ENCODE measurements at places on chromosomes 6 and 20. TPM values are rescaled to one million over a fixed set of nuclear protein-coding genes. Genes with fewer than 3 reads are reported as not detected.

Gene FAM209A
- 0.32 TPM for total RNA-seq

Gene SLC17A3
- total RNA-seq = not detected

GRCh38 chr6:130223508-130223907, 757 bp upstream of the SAMD3 start:
- no peaks in the 10 kb centered on the region for H3K4me1 ChIP-seq
- no peaks in the 10 kb centered on the region for H3K36me3 ChIP-seq
- no peak for DNase-seq
- H3K27ac ChIP-seq = no peak overlapping the region
- H3K4me3 ChIP-seq = no peak overlapping the region
- H3K27me3 ChIP-seq = no peaks in the 10 kb centered on the region

GRCh38 chr6:136226674-136227377, 23.3 kb downstream of the MTFR2 start:
- no peaks in the 10 kb centered on the region for H3K36me3 ChIP-seq
- no peaks in the 10 kb centered on the region for H3K27me3 ChIP-seq
- H3K4me3 ChIP-seq = no peak overlapping the region
- H3K27ac ChIP-seq = no peak overlapping the region

GRCh38 chr20:41335591-41335990, 5.0 kb upstream of the LPIN3 start:
- H3K36me3 ChIP-seq = no peaks in the 10 kb centered on the region
- no peak overlapping the region for H3K27ac ChIP-seq
- no peak overlapping the region for H3K4me3 ChIP-seq
- H3K4me1 ChIP-seq = peaks cover 8% of the 10 kb centered on the region

GRCh38 chr6:17865798-17866725, 121.4 kb downstream of the KIF13A start:
- no peak overlapping the region for H3K4me3 ChIP-seq
- no peaks in the 10 kb centered on the region for H3K36me3 ChIP-seq
- no peaks in the 10 kb centered on the region for H3K27me3 ChIP-seq

DNA sequence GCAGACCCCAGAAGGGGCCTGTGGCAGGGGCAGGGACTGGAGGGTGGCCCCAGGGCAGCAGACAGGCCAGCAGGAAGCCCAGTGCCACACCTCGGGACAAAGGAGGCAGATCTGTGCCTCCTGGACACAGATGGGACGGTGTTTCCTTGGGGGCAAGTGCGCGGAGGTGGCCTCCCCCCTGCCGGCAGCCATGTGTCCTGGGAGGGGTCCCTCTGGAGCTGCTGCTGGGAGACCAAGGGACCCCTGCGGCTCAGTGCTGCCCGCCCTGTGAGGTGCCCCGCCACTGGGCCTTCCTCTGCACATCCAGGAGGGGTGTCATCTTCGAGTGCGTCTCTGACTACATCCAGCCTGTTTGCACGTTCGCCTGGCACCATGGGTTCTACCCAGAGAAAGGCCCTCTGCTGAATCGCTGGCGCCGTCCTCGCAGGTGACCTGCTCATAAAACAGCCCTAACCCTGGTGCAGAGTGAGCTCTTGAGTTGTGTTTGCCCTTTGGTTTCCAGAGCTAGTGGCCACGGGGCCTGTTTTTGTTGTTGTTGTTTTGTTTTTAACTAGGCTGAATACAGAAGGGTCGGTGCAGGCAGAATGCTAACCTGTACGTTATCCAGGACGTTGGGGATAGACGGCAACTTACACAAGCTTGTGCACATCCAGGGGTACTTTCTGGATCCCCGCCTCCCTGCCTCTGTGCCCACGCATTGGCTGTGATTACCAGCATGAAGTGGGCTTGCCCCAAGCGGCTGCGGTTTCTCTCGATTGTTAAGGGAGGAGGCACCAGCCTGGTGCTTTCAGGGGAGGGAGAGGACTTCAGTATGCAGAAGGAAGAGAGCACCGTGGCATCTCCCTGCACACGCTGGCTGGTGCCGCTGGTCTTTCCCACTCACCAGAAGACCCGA, 1.3 kb upstream of the KCNQ2 start:
- no peak for DNase-seq
- peaks cover 38% of the 10 kb centered on the region for H3K27me3 ChIP-seq
- H3K4me1 ChIP-seq = no peaks in the 10 kb centered on the region
- H3K4me3 ChIP-seq = no peak overlapping the region

GRCh38 chr6:168294901-168295300, 24.7 kb downstream of the DACT2 start:
- no peak for DNase-seq
- H3K4me1 ChIP-seq = no peaks in the 10 kb centered on the region
- H3K27me3 ChIP-seq = no peaks in the 10 kb centered on the region

DNA sequence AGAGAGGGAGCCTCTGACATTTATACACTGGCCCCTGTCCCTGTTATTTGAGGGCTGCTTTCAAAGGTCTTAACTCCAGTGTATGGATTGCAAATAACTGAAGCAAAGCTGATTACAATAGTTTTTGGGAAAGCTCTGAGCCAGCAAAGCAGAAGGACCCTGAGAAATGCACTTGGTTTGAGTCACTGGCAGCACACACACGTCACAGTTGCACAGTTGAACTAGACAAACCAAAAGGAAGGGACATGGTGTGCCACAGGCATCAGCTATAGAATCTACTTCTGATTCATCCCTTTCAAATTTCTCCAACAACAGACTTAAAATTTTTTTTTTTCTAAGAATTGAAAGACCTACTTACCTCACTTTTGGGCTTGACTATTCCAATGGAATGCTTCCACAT, 56.4 kb downstream of the SNRNP48 start:
- H3K36me3 ChIP-seq = no peaks in the 10 kb centered on the region
- H3K4me3 ChIP-seq = no peak overlapping the region
- peaks cover 5% of the 10 kb centered on the region for H3K4me1 ChIP-seq
- H3K27ac ChIP-seq = no peak overlapping the region
- DNase-seq = no peak

- DNase-seq = no peak
- no peak overlapping the region for H3K27ac ChIP-seq
- no peaks in the 10 kb centered on the region for H3K36me3 ChIP-seq
- H3K27me3 ChIP-seq = no peaks in the 10 kb centered on the region
These were observed 89.3 kb downstream of the DTD1 start for GRCh38 chr20:18677126-18677525.

GRCh38 chr6:152241013-152241766, 396.0 kb downstream of the SYNE1 start:
- H3K36me3 ChIP-seq = peaks cover 55% of the 10 kb centered on the region
- H3K27me3 ChIP-seq = no peaks in the 10 kb centered on the region
- DNase-seq = no peak
- no peaks in the 10 kb centered on the region for H3K4me1 ChIP-seq
- no peak overlapping the region for H3K27ac ChIP-seq
